GM13976 (cell line): ENCODE measurements at places on chromosomes 2 and 18.

DNA sequence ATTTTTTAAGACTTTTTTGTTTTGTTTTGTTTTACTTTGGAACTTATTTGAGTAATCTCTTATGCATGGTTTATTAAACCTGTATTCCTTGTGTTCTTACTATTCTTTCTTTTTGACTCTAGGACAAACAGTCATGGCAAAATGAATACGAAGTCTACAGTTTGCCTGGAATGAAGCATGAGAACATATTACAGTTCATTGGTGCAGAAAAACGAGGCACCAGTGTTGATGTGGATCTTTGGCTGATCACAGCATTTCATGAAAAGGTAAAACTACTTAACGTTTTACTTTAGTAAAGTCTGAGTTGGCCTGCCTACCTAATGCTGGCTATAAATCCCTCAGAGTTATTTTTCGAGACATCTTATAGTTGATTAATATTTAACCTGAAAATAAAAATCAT is 72.3 kb downstream of the ACVR2A start:
- no peak for DNase-seq

DNA sequence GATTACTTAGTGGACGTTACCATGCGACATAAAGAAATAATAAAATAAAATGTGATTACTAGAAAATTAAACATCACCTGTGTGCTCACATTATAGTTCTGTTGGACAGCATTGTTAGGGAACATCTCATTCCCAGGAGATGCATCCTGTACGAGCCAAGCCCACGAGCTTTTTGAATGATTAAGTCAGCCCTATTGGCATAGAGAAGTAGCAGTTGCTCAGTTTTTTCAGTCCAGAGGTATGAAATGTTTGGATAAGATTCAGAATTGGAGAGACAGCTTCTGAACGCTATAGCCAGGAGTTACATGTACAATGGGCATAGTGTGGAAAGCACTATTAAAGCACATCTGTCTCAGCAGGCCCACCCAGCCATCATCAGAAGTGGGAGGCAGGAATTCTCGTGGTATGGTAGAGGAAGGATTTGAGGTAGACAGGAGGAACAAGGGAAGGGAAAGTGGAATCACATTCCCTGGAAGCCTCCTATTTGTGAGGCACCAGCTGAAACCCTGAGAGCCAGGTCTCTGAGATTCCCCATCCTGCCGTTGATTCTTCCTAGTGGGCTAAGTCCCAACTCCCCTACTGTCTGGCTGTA is 8.6 kb downstream of the SPATS2L start:
- DNase-seq: no peak

DNA sequence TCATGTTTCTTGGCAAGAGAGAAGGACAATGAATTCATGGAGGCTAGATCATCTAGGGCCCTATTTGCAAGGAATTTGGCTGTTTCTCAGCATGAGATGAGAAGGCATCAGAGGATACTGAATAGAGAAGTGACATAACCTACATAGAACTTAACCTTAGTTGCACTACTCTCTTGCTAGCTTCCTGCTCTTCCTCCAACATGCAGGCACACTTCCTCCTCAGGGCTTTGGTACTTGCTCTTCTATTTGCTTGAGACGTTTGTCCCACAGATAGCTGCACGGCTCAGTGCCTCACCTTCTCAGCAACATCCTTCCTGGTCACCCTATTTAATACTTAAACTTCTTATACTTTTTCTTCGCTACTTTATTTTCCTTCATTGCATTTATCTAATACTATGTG is 20.0 kb upstream of the LANCL1 start:
- DNase-seq: no peak

- peak; percentile 21 for DNase-seq
Measured at GRCh38 chr2:150133623-150134022, 353.8 kb downstream of the RND3 start.

DNA sequence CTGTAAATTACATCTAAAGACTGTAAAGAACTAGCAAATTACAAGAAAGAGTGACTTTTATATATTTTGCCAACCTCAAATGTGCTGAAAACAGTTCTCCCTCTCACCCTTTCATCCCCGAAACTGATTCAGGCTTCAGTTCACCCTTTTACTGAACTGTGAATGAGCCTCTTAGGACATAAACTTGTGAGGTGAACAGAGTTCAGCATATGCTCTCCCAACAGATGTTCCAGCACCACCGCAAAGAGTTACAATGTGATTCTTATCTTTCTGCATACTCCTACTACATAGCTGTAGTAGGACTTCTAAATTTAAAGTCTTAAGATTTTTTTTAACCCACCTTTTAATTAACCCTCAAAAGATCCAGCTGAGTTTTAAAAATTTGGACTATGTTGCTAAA is 1.2 kb upstream of the ZCCHC2 start:
- DNase-seq: no peak

- DNase-seq: peak; percentile 48
Measured at GRCh38 chr2:161414042-161415033, 1.8 kb upstream of the TBR1 start.

GRCh38 chr18:35519148-35519899 is 21.6 kb upstream of the INO80C start:
- DNase-seq: no peak

DNA sequence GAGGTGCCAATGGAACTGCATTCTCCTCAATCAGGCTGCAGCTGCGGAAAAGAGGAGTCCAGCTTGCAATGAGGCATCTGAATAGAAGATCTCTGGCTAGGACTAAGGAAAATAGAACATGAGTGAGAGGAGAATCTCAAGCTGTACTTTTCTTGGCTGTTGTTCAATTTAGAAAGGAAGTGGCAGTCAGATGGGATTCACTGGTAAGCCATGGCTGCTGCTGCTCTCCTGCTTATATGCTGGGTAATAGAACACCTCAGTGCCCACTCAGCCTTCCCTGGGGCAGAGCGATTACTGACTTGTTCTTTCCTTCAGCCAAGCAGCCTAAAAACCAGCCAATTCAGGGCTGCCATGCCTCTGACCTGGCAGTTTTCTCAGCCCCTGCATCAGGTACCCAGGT is 17.6 kb upstream of the CHST9 start:
- no peak for DNase-seq

DNA sequence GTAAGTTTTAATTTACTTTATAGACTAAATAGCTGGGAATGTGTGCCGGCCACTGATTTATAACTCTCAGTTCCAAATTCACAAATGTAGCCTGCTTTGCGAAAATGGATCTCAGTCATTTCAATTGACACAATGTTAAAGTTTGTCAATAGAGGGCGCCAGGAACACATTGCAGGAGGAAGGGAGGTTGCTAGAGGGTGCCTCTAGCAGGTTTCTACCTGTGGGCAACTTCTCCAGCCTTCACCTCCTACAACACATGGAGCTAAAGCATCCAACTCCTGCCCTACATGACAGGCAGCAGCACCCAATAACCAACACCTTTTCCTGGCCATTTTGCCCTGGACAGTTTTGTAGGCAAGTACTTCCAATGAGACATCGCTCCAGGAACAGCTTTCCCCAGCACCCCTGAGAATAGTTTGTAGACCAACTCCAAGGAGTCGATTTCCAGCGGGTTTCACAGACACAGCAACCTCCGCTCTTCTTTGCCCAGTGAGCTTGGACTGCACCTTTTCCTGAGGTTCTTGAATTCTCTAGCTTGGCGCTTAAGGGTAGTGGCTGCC is 784.8 kb upstream of the CDH2 start:
- no peak for DNase-seq

DNA sequence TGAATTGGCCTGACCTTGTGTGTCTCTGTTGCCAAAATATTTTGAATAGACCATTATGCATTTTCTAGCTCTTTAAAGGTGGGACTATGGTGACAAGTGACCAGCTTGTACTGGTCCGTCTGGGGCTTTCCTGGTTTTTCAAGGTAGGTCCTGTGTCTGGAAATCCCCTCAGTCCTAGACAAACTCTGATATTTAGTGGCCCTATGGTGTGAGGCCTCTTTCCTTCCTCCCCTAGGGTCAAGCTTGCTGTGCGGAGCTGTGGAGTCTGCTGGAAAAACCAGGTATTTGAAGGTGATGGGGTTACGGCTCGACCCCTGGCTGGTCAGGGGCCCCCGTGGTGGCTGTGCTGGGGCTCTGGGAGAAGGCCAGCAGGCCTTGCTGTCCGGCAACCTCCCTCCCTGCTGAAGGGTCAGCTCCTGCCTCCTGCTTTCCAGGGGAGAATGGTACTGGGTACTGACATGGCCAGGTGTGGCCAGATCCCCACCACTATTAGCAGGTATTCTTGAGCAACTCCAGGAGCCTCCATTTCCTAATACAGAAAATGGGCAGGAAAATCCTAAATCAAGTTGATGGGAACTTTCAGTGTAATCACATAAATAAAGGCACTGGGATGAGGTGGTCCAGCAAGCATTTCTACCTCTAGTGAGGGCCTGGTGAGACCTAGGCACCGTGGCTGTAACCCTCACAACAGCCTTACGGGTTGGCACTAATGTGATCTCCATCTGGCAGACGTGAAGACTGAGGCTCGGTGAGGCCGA is 86.2 kb upstream of the HS6ST1 start:
- peak; percentile 53 for DNase-seq

DNA sequence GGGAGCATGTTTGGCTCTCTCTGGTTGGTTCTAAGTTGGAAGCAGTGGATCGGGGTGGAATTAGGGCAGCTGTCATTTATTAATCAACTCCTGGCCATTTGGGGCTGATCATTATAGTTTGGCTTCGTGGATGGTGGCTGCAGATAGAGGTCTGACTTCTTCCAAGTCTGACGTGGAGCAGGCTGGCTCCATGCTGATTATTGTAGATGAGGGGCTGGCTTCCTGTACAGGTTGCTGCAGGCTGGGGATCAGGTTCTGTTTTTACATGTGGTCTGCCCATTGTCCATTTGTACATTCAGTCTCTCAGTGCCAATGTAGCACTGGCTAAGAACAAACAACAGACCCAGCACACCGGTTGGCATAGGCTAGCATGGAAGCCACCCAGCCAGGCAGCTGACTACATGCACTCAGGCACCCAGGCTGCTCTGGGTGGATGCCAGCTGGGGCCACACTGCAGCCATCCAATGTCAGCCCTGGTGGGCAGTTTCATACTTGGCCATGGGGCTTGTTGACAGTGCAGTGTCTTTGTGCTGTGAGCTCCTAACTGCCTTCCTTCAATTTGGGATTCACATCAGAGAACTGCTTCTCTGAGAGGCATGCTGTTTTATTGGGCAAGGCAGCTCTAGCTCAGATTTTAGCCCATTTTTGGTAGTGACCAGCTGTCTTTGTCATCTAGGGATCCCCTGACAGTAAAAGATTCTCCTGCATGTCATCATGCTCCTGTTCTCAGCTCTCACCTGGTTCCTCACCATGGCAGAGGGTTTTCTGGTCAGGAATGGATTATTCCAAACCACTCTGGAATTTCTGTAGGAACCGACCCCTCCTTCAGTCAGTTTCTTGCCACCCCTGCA is 25.4 kb downstream of the NPAS2 start:
- DNase-seq: no peak

GRCh38 chr2:223723954-223724411 is 113.4 kb downstream of the AP1S3 start:
- no peak for DNase-seq

- peak; percentile 17 for DNase-seq
Measured at GRCh38 chr2:186256540-186256939, 229.5 kb upstream of the ZC3H15 start.

GRCh38 chr2:96143848-96144480 is 1.3 kb downstream of the DUSP2 start:
- DNase-seq: no peak

DNA sequence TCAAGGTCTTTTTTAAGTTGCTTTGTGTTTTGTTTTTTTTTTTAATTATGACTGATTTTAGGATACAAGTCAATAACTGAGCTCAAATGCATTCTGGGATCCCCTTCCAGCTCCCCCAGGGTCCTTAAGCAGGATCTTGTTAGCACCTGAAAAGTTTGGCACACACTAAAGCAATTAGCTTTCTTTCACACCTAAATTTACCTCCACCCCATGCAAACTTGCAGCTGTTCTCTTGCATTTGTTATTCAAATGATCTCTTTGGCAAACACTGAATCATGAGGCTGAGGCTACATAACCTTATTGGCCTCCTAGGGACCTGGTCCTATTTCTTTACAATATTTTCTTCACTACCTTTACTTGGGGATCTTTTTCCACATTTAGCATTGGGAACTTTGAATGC is 2026.1 kb upstream of the CELF4 start:
- no peak for DNase-seq

GRCh38 chr2:217741381-217741955 is 261.3 kb downstream of the TNS1 start:
- no peak for DNase-seq

GRCh38 chr2:207503234-207503633 is 26.5 kb upstream of the CREB1 start:
- peak; percentile 56 for DNase-seq

DNA sequence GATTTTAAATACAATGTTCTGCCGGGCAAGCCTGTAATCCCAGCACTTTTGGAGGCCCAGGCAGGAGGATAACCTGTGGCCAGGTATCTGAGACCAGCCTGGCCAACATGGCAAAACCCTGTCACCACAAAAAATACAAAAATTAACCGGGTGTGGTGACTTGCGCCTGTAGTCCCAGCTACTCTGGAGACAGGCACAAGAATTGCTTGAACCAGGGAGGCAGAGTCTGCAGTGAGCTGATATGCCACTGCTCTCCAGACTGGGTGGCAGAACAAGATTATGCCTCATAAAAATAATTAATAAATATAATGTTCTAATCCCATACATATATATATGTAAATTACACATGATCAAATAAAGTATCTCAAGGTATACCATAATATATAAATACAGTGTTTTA is 119.3 kb downstream of the C2orf74 start:
- DNase-seq: no peak
